Activated CD4-positive, alpha-beta memory T cell treated with anti-CD3 and anti-CD28 coated beads for 36 hours (primary cell): ENCODE measurements at places on chromosomes 3 and 15. TPM values are rescaled to one million over a fixed set of nuclear protein-coding genes. Genes with fewer than 3 reads are reported as not detected.

MASP1 gene
- not detected for total RNA-seq

GRCh38 chr15:41512512-41512939, 1.1 kb downstream of the LTK start:
- H3K27ac ChIP-seq: no peak overlapping the region
- H3K4me3 ChIP-seq: peak overlapping the region; percentile 52
- H3K36me3 ChIP-seq: peaks cover 8% of the 10 kb centered on the region
- no peak for DNase-seq

DGKG gene
- 0.39 TPM for total RNA-seq

SI gene
- not detected for total RNA-seq

HYKK gene
- 2.2 TPM for total RNA-seq

- no peaks in the 10 kb centered on the region for H3K4me1 ChIP-seq
- no peak overlapping the region for H3K4me3 ChIP-seq
- H3K27me3 ChIP-seq: no peaks in the 10 kb centered on the region
- no peak overlapping the region for H3K27ac ChIP-seq
- no peak for DNase-seq
- no peaks in the 10 kb centered on the region for H3K36me3 ChIP-seq
Observed at GRCh38 chr3:81968658-81969057, 207.2 kb upstream of the GBE1 start.

- H3K4me1 ChIP-seq: no peaks in the 10 kb centered on the region
- no peaks in the 10 kb centered on the region for H3K27me3 ChIP-seq
- H3K4me3 ChIP-seq: no peak within 1 kb of the TSS
Observed at GRCh38 chr15:33968224-33968623, at the start of gene CHRM5. TSS of gene CHRM5 (plus strand) at chr15:33968497. CDS start at chr15:34062718, 94,221 bp downstream.

DNA sequence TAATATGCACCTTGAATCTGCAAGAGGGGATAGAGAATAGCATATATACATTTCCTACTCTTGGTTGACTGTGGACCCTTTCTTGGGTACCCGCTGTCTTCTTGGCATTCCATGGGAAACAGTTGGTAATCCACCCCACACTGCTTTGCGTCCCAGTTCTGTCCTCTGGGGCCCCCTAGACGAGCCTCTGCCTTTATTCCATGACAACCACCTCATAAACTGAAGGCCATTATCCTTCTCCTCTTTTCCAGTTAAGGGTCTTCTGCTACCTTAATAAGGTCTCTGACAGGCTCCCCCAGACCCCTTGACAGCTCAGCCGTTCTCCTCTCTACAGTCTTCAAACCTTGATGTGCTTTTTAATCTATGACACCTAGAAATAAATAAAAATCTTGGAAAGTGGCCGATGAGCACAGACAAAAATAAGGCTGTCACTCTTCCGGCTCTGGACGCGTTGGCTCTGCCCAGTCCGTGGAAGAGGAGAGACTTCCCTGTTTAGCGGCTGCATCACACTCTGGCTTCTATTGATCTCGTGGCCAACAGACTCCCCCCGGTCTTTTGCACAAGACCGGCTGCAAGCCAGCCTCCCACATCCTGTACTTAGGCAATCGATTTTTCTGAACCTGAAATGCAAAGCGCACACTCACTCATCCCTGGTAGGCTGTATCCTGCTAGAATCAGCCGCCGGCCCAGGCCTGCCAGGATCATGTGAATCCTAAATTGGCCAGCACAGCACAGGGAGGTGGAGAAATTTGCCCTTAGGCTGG, 251.0 kb upstream of the TLE3 start:
- DNase-seq: no peak
- no peak overlapping the region for H3K27ac ChIP-seq
- no peaks in the 10 kb centered on the region for H3K36me3 ChIP-seq
- no peak overlapping the region for H3K4me3 ChIP-seq
- no peaks in the 10 kb centered on the region for H3K4me1 ChIP-seq

DNA sequence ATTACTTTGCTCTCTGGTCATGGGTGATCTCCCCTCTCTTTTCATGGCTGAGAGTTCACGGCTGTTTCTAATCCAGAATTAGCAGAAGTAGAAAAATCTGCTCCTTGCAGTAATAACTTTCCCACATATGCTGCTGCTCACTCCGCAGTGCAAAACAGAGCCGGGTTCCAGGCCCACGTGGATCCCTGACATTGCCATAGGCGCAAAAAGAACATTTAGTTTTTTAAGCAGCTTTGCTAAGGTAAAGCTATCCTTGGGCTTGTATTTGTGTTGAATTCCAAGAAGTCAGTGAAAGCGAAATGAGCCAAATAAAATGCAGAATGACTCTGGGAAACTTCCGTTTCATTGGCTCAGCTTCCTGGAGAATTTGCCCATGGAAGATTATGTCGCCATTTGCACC, 633.7 kb upstream of the SUCLG2 start:
- peaks cover 1% of the 10 kb centered on the region for H3K36me3 ChIP-seq
- H3K4me3 ChIP-seq: no peak overlapping the region
- H3K4me1 ChIP-seq: no peaks in the 10 kb centered on the region
- DNase-seq: no peak
- H3K27me3 ChIP-seq: no peaks in the 10 kb centered on the region
- no peak overlapping the region for H3K27ac ChIP-seq

TUBGCP5 gene
- total RNA-seq: 15.3 TPM

GRCh38 chr15:57437564-57437963, 61.3 kb downstream of the CGNL1 start:
- H3K4me3 ChIP-seq: no peak overlapping the region
- H3K4me1 ChIP-seq: no peaks in the 10 kb centered on the region
- H3K27me3 ChIP-seq: peaks cover 7% of the 10 kb centered on the region
- H3K36me3 ChIP-seq: no peaks in the 10 kb centered on the region
- no peak for DNase-seq

- no peak for DNase-seq
- H3K27ac ChIP-seq: peak overlapping the region; percentile 86
- H3K4me1 ChIP-seq: peaks cover 72% of the 10 kb centered on the region
- H3K4me3 ChIP-seq: peak overlapping the region; percentile 56
Observed at GRCh38 chr15:38696790-38697495, 132.3 kb upstream of the RASGRP1 start.

GRCh38 chr3:60770532-60770931, 480.7 kb downstream of the FHIT start:
- H3K36me3 ChIP-seq: no peaks in the 10 kb centered on the region
- H3K4me3 ChIP-seq: no peak overlapping the region
- no peaks in the 10 kb centered on the region for H3K4me1 ChIP-seq
- no peak overlapping the region for H3K27ac ChIP-seq

GRCh38 chr3:69244039-69244438, 121.6 kb upstream of the LMOD3 start:
- no peak overlapping the region for H3K27ac ChIP-seq
- no peaks in the 10 kb centered on the region for H3K27me3 ChIP-seq
- no peaks in the 10 kb centered on the region for H3K36me3 ChIP-seq
- no peak for DNase-seq
- H3K4me3 ChIP-seq: no peak overlapping the region

TRH gene
- total RNA-seq: not detected

AADACL2 gene
- total RNA-seq: not detected

DNA sequence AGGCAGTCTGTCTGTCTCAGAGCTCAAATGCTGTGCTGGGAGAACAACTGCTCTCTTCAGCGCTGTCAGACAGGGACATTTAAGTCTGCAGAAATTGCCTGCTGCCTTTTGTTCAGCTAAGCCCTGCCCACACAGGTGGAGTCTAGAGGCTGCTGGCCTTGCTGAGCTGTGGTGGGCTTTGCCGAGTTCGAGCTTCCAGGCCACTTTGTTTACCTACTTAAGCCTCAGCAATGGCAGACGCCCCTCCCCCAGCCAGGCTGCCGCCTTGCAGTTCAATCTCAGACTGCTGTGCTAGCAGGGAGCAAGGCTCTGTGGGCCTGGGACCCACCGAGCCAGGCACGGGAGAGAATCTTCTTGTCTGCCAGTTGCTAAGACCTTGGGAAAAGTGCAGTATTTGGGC, 25.0 kb upstream of the RPP14 start:
- H3K36me3 ChIP-seq: peaks cover 18% of the 10 kb centered on the region
- H3K27ac ChIP-seq: no peak overlapping the region
- H3K4me3 ChIP-seq: no peak overlapping the region
- no peaks in the 10 kb centered on the region for H3K27me3 ChIP-seq
- H3K4me1 ChIP-seq: no peaks in the 10 kb centered on the region

ADCY5 gene
- total RNA-seq: not detected

NRG4 gene
- not detected for total RNA-seq

LYZL4 gene
- total RNA-seq: not detected

GRCh38 chr3:105907777-105908176, 39.0 kb upstream of the CBLB start:
- H3K4me1 ChIP-seq: peaks cover 2% of the 10 kb centered on the region
- no peaks in the 10 kb centered on the region for H3K27me3 ChIP-seq
- no peak overlapping the region for H3K27ac ChIP-seq
- H3K36me3 ChIP-seq: no peaks in the 10 kb centered on the region

DNA sequence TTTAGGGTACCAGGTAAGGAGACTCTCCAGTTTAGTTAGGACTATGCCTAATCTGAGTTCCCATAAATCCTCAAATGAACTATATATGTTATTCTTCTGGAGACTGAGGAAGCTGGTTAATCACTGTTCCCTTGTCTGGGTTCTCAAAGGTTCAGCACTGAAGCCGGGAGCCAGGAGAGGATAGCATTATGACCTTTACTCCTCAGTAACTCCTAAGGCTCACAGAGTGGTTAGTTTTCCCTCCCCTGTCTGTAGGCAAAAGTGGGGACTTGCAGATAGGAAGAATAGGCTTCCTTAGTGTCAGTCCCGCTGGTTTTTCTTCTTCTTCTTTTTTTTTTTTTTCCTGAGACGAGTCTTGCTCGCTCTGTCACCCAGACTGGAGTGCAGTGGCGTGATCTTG, 50.4 kb downstream of the CRTC3 start:
- no peak for DNase-seq
- H3K4me3 ChIP-seq: no peak overlapping the region
- H3K4me1 ChIP-seq: peaks cover 42% of the 10 kb centered on the region
- no peak overlapping the region for H3K27ac ChIP-seq

GRCh38 chr15:60116456-60117089, 112.5 kb downstream of the FOXB1 start:
- H3K4me3 ChIP-seq: no peak overlapping the region
- no peak for DNase-seq

GRCh38 chr15:62941699-62942098, 100.8 kb upstream of the TPM1 start:
- no peak overlapping the region for H3K4me3 ChIP-seq
- no peak overlapping the region for H3K27ac ChIP-seq
- DNase-seq: no peak
- peaks cover 13% of the 10 kb centered on the region for H3K4me1 ChIP-seq
- H3K27me3 ChIP-seq: peaks cover 10% of the 10 kb centered on the region

DNA sequence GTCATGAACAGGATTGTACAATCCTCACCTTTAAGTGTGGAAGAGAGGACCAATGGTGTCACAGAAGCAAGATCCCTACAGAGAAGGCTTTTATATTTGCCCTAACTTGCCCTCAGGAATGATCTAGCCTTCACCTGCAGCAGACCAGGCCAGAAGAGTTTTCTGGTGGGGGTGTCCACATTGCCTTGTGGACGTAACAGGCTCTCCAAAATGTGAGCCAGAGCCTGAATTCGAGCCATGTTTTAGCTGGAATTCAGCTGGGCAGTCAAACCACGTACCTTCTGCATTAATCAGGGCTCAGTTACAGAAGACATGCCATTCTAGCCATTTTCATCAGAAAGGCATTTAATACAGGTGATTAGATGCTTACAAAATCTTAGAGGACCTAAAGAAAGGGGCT, 23.6 kb upstream of the RAB7A start:
- H3K27me3 ChIP-seq: peaks cover 2% of the 10 kb centered on the region
- no peak for DNase-seq
- no peaks in the 10 kb centered on the region for H3K4me1 ChIP-seq
- H3K4me3 ChIP-seq: no peak overlapping the region
- no peaks in the 10 kb centered on the region for H3K36me3 ChIP-seq
- no peak overlapping the region for H3K27ac ChIP-seq
